ENCODE measurements at places on chromosomes 4 and X. TPM values are rescaled to one million over a fixed set of nuclear protein-coding genes. Genes with fewer than 3 reads are reported as not detected.

FREM3 gene
- not detected for total RNA-seq

GPAT3 gene
- total RNA-seq, result 15.1 TPM

SLC9B1 gene
- total RNA-seq, result 0.43 TPM

POLN gene
- 1.6 TPM for total RNA-seq

ARHGAP24 gene
- total RNA-seq, result 56.6 TPM

ASB12 gene
- total RNA-seq, result not detected

RIBC1 gene
- total RNA-seq, result 0.32 TPM

GAGE12J gene
- not detected for total RNA-seq

DKK2 gene
- under 0.01 TPM for total RNA-seq

SHOX gene
- not detected for total RNA-seq

MAGEA1 gene
- total RNA-seq, result not detected

MAGED4 gene
- 34.5 TPM for total RNA-seq

SRPK3 gene
- 0.86 TPM for total RNA-seq

TEX13B gene
- total RNA-seq, result not detected

PNMA3 gene
- total RNA-seq, result under 0.01 TPM

UTP3 gene
- total RNA-seq, result 23.3 TPM

DIPK2B gene
- total RNA-seq, result not detected

GTPBP6 gene
- total RNA-seq, result 25.5 TPM

AKAP14 gene
- total RNA-seq, result not detected

MAGEE1 gene
- 0.64 TPM for total RNA-seq
